ENCODE measurements at places on chromosomes 1 and 21.

GRCh38 chr21:35106246-35106835 lies 57.2 kb upstream of the RUNX1 start:
- no peak for DNase-seq

DNA sequence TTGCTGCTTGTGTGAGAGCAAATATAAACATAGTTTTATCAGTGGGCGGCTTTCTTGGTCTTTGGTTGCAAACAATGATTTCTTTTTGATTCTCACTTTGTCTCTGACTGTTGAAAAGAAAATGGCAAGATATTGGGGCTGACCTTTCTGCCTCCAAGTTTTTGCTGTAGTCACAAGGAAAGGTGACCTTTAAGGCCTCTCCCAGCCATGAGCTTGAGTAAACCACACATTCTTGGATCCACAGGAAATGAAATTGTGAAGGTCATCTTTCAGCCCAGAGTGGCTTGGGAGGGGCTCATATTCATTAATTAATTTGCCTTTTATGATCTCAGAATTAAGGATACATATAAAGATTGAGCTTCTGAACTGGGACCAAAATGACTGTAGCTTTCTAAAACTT lies 241.6 kb downstream of the BACH1 start:
- DNase-seq: no peak

DNA sequence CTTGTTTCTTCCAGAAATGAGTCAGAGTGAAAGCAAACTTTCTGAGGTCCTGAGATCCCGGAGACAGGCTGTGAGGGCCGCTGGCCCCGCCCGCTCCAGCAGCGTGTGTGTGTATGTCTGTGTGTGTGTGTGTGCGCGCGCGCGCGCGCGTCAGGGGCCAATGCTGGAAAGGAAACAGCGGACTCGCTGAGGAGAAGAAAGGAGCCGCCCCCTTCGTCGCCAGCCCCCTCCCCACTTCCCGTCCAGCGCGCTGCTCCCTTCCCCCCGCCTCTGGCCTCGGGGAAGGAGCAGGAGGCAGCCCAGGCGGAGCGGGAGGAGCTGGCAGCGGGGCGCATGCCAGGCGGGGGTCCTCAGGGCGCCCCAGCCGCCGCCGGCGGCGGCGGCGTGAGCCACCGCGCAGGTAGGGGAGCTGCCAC lies at the start of gene DISC1:
DISC1 (plus strand) TSS at position 256 of the 416 bp plus-strand sequence; CDS start at position 334, 78 bp downstream.
- DNase-seq: peak; percentile 47

GRCh38 chr1:162993846-162994245 lies 75.3 kb upstream of the RGS4 start:
- DNase-seq: no peak

- no peak for DNase-seq
Observed at GRCh38 chr1:215321802-215322201, 239.3 kb downstream of the KCNK2 start.

GRCh38 chr1:34549199-34549598 lies 205.6 kb upstream of the GJB5 start:
- no peak for DNase-seq

DNA sequence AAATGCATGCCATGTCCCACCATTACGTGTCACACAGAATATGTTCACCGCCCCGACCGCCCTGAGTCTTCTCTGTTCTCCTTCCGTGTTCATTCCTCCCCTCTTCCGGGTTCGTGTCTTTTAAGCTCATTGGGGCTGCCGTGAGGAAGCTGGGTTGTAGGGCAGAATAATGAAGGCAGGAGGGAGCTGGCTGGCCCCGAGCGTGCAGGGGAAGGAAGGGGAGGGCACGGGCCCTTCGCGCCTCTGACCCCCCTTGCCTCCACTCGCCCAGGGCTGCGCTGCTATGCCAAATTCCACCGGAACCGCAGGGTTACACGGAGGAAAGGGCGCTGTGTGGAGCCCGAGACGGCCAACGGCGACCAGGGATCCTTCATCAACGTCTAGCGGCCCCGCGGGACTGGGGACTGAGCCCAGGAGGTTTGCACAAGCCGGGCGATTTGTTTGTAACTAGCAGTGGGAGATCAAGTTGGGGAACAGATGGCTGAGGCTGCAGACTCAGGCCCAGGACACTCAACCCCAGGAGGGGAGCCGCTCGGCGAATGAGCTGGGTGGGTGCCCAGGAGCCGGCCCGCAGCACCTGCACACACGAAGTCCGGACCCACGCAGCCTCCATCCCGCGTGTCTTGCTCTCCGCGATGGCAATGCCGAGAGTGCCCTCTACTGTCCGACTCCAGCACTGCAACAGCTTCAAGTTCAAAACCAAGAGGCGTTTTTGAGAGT lies 16.5 kb upstream of the AGTRAP start:
- peak; percentile 57 for DNase-seq

DNA sequence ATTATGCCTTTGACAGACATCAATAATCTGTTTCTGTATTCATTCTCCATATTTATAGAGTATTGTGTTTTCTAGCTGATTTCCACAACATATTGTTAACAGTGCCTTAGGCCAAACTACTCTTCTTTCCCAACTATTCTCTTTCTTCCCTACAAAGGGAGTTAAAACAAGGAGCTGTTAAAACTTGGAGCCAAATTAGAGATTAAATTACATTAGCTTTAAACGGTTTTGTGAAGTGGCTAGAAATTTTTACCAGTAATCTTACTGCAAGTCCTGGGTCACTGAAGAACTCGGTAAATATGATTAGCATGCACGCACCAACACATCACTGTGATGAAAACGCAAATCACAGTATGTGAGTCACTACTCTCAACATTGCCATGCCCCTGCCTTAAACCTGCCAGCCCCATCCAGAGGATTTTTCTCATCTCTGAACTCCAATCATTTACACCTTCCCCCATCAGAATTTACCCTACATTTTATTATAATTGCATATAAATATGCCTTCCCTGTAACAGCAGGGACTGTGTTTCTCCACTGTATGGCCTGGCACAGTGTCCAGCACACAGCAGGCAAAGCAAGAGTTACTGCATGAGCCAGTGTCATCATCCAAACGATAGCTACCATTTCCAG lies 1.5 kb upstream of the PRDX6 start:
- no peak for DNase-seq

DNA sequence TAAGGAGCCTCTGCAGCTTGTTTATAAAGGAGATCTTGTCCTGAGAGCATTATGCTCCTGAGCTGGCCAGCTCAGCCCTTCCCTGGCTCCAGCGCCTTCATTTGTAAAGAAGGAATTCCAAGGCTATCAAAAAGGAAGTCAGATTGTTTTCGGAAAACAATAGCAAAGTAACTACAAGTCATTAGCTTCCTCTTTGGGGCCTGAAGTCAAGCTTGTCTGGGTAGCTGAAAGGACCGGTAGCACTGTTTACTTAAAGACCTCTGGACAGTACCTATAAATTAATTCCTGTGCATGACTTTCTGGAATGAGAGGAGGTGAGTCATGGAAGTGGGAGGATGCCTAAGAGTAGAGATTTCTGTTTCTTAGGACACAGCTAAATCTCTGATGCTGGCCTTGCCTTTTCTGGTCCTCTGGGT lies 20.7 kb upstream of the GJA5 start:
- DNase-seq: no peak

- DNase-seq: peak; percentile 29
Observed at GRCh38 chr1:33348676-33349080, 27.8 kb upstream of the A3GALT2 start.

DNA sequence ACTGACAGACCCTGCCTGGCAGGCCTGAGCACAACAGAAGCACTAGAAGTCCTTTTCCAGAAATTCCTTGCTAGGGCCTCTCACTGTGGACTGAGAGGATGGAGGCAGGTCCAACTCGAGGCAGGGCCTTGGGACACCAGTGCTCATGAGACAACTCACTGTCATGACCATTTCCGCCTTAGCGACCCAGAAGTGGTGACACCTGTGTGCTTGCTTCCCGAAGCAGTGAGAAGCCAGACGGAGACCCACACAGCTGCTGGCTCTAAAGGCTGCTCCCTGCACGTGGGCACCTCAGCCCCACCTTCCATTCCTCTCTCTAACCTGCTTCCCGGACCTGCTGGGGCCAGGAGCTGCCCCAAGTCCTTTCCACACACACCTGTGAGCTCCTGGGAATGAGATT lies 33.0 kb downstream of the KCNC4 start:
- DNase-seq: peak; percentile 78

GRCh38 chr1:223486366-223486765 lies 93.2 kb downstream of the CCDC185 start:
- peak; percentile 20 for DNase-seq

DNA sequence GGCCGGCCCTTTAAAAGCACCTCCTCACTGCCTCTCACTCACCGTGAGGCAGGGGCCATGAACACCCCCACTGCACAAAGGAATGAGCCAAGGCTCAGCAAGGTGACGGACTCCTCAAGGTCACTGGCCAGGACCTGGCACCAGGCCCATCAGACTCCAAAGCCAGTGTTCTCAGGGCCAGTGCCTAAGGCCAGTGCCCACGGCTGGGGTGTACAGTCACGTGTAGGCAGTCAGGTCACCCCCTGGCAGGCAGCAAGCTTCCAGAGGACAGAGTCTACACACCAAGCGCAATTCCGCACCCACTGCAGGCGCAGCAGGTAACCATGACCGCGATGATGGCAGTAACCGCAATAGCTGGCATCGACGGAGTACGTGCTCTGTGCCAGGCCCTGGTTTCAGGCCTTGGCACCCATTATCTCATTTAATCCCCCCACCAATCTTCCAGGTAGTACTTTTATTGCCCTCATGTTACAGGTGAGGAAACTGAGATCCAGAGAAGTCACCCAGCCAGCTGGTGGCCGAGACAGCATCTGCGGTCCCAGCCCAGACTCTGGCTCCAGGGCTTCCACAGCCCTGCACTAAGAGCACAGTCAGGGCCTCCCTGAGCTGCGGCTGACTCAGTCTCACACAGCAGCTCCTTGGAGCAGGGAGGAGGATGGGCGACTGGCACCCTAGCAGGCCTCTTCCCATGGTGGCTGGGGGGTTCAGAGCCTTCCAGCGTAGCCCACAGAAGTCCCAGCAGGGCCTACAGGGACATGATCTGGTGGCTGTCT lies 27.0 kb downstream of the RAP1GAP start:
- no peak for DNase-seq

DNA sequence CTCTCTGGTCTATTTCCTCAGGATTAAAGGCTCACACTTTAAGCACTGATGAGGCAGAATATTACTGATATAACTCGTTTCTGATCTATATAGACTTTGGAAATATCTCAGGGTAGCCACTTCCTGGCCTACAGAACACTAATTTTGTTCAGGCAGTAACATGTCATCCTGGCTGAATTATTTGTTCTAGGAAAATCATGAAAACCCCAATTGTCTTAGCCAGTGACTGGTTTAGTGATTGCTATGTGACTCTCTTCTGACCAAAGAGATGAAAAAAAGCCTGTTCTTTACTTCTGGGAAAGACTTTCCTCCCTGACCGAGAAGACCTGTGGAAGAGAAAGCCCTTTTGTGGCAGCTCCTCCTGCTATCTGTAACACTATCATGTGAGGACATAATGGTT lies 453.7 kb downstream of the SETD4 start:
- no peak for DNase-seq

- DNase-seq: no peak
Observed at GRCh38 chr1:12739613-12740012, 6.4 kb upstream of the CFAP107 start.

DNA sequence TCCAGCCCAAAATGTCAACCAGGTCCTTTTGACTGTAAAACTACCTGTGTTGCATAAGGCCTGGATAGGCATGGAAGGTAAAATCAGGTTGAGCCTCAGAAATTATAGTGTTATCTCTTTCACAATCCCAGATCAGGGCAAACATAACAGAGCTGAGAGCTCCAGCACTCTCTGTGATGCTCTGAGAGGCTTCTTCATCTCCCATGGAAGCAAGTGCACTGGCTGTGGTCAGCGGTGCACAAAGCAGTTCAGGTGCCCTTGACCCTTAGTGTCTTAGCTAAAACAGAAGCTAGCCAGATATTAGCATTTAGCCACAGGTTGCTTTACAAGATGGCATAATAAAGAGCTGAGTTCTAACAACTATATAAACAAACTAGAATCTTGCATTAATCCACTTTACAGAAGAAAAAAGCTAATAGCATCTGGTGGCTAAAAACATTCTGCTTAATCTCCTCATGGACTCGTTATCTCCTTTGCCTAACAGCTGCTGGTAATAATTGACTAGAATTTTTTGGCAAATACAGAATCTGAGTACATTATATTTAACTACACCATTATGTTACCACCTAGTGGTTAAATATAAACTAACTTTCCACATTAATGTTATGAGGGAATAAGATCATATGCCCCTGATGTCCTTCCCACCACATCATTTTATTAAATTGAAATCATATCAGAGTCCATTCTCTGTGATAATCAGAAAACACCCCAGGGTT lies 25.6 kb upstream of the POGK start:
- no peak for DNase-seq

GRCh38 chr1:112803906-112804762 lies 89.0 kb upstream of the PPM1J start:
- DNase-seq: peak; percentile 44

DNA sequence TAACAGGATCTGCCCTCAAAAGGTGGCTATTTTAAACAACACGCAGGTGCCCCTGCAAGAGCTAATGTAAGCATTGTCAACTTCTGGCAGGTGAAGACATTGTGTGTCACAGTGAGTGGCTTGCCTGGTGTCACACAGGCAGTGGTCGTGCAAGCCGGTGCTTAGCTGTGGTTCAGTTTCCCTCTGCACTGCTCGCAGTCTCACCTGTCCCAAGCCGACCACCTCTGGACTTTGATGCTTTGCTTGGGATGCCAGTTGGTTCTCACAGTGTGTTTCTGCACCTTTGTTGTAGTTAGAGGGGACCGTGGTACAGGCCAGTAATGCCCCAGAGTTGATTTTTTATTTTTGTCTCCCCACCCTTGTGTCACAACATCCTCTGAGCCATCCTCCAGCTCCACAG lies 85.2 kb downstream of the UCK2 start:
- no peak for DNase-seq

GRCh38 chr1:248838357-248839167 lies 538 bp downstream of the ZNF672 start:
- peak; percentile 84 for DNase-seq

DNA sequence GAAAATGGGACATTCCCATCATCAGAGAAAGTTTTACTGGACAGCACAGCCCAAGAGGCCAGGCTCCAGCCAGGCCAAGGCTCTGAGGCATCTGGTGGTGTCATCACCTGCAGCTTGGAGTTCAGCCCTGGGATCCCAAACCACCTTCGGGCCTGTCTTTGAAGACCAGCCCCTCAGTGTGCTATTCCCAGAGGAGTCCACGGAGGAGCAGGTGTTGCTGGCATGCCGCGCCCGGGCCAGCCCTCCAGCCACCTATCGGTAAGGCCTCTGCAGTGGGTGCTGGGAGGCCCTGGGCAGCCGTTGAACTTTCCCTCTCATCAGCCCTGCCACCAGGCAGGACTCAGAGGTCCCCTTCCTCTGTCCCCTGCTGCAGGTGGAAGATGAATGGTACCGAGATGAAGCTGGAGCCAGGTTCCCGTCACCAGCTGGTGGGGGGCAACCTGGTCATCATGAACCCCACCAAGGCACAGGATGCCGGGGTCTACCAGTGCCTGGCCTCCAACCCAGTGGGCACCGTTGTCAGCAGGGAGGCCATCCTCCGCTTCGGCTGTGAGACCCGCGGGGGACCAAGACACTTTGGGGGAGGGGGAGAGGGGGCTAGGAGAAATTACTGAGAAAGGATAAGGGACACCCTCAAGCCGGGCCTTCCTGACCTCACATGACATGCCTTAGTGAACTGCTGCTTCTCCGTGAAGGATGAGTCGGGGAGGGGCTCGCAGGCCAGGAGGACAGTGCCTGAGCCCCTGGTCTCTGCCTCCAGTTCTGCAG lies 15.0 kb downstream of the CNTN2 start:
- DNase-seq: no peak

GRCh38 chr1:54989473-54989872 lies 9.0 kb downstream of the TMEM61 start:
- DNase-seq: peak; percentile 44

- DNase-seq: no peak
Observed at GRCh38 chr1:244672946-244673682, 20.2 kb downstream of the DESI2 start.

Measured in DMS79 treated with DMSO at 0.1 percent for 48 hours (cell line).